ENCODE measurements at places on chromosomes 4 and X.

DNA sequence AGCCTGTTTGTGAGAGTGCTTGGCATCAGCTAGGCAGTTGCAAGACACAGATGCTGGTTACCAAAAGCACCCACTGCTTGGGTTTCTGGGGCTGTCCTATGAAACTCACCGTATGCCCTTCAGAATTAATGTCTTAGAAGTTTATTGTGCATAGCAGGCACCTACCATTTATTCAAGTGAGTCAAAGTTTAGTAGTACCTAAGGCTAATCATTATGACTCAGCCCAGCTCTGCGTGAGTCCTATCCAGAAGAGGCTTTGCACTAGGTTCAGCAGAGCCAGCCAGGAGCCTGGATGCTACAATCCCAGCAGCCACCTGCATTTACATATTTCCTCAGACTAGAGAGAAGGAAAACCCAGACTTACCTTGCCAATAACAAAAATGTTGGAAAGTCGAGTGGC lies 4.2 kb downstream of the RPS4X start:
- no peak for DNase-seq

GRCh38 chrX:10617999-10618351 lies 2.4 kb downstream of the MID1 start:
- DNase-seq: no peak

- DNase-seq: no peak
These were observed 96.0 kb downstream of the PTTG2 start for GRCh38 chr4:38056011-38056685.

- no peak for DNase-seq
These were observed 2.9 kb upstream of the RBBP7 start for GRCh38 chrX:16873106-16873505.

- no peak for DNase-seq
These were observed 51.8 kb upstream of the VEGFD start for GRCh38 chrX:15435836-15436619.

DNA sequence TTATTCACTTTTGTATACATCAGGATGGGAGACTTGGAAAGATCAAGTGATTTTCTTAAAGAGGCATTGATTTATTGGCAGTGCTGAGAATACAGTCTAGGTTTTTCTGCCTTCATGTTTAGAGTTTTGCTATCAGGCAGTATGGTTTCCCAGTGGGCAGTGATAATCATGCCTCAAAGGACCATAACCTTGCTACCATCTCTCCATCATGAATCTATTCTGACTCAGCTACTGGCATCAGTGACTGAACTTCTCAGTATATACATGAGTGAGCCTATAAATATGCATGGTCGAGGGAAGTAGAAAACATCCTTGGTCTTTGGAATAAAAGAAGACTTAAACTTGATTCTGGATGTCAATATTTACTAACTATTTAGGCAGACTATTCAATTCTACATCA lies 562.0 kb upstream of the AADAT start:
- no peak for DNase-seq

- DNase-seq: no peak
These were observed 55.0 kb downstream of the TXK start for GRCh38 chr4:48078862-48079655.

- no peak for DNase-seq
These were observed 15.7 kb downstream of the PRKX start for GRCh38 chrX:3697701-3698279.

DNA sequence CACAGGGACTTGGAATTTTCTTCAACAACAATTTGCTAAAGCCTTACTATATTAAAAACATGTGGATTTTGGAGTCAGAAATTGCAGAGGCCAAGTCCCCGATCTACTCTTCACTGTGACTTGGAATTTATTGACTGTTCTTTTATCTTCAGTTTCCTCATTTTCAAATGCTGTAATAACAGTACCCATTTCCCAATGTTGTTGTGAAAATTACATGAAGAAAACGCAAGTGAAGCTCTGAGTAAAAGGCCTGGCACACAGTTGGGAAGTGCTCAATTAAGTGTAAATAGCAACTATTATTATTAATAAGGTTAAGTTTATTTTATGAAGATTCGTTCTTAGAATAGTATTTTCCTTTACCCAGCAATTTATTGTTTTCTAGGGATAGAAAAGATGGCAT lies 15.7 kb downstream of the STBD1 start:
- DNase-seq: no peak

DNA sequence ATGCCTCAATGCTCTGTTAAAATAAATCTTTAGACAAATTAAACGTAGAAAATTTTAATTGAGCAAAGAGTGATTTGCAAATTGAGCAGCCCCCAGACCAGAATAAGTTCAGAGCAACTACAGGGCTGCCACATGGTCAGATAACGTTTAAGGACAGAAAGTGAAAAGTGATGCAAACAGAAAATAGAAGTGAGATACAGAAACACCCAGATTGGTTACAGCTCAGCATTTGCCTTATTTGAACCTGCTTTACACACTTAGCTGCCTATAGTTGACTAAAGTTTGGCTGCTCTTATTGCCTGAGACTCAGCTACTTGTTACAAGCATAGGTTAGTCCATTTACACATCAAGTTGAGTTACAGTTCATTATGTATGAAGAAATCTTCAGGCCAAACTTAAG lies 1800.8 kb upstream of the PCDH10 start:
- DNase-seq: no peak

- DNase-seq: no peak
These were observed 24.3 kb upstream of the IL2 start for GRCh38 chr4:122480655-122481487.

- no peak for DNase-seq
These were observed 30.4 kb upstream of the QRFPR start for GRCh38 chr4:121411151-121411744.

DNA sequence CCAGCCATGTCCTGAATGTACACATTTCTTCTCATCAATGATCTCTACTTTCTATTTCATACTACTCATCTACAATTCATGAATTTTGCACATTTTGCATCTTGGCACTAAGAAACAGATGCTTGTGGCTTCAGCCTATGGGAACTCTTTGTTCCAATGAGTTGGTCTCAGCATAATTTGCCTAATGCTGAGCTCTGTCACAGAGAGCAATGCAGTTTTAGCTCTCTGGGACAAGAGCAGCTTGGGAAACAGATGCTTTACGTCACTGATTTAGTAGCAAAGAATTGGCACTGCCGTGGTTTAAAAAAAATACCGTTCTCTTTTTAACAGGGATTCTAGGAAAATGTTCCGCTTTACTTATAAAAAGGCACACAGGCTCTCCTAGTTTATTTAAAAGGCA lies 162.4 kb downstream of the WDFY3 start:
- no peak for DNase-seq

DNA sequence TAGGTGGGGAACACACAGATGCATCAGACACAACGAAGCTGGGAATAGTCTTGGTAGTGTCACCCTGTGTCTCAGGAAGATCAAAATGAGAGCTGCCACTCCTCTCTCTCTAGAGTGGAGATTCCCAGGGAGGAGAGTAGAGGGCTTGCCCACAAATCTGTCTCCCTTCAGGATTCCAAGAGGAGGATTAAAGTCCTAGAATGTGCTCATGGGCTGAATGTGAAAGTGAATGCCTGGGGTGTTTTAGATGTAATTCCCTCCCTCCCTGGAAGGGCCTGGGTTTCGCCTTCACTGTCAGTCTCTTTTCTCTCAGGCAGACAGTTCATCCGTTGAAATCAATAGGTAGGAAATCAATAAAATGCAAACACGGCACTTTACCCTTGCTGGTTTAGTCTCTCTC lies 282.6 kb upstream of the PPARGC1A start:
- no peak for DNase-seq

GRCh38 chr4:125573786-125574185 lies 259.0 kb downstream of the FAT4 start:
- no peak for DNase-seq

GRCh38 chr4:183758061-183758757 lies 99.1 kb downstream of the TRAPPC11 start:
- no peak for DNase-seq

DNA sequence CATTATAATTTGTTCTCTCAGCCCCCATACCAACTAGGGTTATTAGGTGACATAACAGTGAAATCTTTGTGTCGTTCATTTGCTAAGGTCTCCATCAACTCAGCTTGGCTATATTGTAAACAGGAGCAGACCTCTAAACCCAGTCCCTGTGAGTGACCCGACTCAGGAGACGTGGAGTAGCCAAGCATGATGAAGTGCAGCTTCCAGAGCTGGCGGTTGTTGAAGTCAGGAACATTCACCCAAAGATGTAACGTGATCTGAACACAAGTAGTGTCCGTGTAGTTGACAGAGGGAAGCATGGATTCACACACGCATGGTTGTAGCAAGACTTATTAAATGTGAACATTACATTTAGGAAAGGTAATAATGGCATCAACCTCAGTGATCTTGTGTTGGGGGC lies 102.3 kb downstream of the FAM193A start:
- DNase-seq: no peak

DNA sequence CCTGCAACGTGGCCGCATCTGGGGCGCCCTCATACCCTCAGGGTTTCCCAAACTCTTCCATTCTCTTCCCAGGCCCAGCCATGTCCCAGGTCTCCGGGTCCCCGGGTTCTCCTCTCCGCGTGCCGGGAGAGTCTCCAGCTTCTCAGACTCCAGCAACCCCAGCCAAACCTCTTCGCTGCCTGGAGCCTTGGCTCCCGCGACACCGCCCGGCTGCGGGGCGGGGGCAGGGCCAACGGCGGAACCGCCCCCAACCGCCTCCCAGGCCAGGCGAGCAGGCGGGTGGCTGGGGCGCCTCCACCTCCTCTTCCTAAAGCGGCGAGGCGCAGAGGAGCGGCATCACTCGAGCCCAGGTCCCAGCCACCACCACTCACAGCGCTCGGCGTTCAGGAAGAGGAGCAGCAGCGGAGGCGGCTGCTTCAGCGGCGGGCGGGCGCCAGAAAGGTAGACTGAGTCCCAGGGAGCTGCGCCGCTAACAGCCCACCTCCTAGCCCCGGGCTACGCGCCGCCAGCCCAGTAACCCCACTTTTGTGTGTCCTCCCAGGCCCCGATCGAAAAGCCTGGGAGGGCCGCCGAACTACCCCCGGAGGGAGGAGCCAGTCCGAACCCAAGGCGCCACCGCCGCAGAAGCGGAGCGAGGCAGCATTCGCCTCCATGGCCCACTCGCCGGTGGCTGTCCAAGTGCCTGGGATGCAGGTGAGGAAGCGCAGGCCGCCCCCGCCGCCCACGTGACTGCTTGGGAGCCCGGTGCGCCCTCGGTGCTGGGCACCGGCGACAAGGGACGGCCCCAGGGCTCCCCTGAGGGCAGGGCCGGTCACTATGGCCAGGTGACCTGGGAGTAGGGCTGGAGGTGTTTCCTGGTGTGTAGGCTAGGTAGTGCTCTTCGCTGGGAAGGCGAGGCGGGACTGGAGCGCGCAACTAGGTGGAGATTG lies at the start of gene STK26:
Gene STK26, plus strand, starts transcription at position 336 of the 929 bp plus-strand sequence. Its CDS starts 316 bp downstream, at position 652.
- DNase-seq: no peak

- no peak for DNase-seq
These were observed 32.6 kb downstream of the UBA6 start for GRCh38 chr4:67668315-67668714.

DNA sequence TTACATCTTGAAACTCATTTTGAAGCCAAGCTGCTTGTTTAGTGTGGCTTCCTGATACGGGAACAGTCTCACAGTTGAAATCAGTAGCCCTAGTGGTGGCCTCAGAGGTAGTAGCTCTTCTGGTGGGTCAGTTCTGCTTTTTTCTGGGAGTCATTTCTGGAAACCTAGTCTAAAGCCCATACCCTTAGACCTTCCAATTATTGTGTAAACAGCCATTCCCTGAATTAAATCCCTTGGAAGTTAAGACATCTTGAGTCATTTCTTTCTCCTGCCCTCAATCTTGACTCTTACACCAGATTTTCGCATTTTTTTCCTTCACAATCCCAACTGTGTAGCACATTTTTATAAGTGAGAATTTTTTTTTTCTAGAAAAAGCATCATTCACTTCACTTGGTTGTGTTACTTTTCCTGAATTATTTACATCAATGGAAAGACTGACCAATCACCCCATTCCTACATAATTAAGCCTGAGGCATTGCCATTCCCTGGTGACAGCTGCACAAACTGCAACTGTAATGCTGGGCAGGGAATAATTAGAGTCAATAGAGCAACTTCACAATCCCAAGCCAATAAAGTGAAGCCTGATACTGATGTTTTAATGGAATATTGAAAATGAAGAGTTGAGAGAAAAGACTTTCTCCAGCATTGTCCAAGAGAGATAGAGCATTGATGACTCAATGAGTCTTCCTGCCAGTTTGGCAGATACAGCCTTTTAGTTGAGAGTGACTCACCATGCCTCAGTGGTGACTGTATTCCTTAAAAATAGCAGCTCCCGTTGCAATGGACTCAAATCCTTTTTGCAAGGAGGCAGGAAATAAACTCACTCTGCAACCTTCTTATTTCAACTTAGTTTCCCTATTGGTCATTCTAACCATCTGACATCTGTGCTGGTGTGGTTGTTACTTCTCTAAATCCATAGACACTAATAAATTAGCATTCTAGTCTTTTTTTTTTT lies 13.0 kb upstream of the SEPSECS start:
- DNase-seq: no peak

DNA sequence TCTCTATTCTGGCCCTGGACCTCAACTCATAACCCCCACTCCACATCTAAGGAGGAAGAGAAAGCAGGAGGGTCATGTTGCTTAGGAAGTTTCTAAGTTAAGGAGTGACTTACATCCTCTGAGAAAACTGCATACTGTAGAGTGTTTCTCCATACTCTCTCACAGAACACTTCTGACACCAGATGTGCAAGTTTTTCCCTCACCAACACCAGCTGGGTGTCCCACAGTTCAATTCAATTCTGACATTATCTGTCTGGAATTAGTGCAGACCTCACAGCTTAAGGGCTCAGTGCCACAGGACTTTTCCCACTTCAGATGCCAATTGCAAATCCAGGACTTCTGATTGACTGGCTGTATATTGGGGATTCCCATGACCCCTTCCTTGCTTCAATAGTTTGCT lies 89.0 kb upstream of the SFRP2 start:
- DNase-seq: no peak

DNA sequence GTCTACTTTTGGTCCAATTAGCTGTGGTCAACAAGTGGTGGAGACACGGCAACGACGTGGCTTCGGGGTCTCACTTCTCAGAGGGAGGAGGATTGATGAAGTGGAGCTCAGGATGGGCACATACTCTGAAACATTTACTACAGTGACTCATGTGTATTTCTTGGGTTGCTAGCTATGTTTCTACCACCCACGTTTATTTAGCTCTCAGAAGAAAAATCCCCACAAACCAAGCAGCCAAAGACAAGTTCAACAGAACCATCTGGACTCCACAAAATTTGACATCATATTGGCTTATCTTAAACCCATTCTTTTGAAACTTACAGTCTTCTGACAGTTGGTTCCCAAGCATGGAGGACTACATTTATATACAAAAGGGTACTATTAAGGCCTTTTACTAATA lies 158.0 kb downstream of the CBLL2 start:
- DNase-seq: no peak

- no peak for DNase-seq
These were observed 106.0 kb upstream of the ARHGAP24 start for GRCh38 chr4:85368932-85369331.

GRCh38 chrX:136814847-136815750 lies 34.4 kb upstream of the ARHGEF6 start:
- no peak for DNase-seq
